ENCODE measurements at places on chromosomes 3 and 15. TPM values are rescaled to one million over a fixed set of nuclear protein-coding genes. Genes with fewer than 3 reads are reported as not detected.

Gene TNFAIP8L3
- 38.3 TPM for total RNA-seq

Gene FANCD2OS
- not detected for total RNA-seq

Gene ACOX2
- 1.5 TPM for total RNA-seq

Gene GMPPB
- 54.5 TPM for total RNA-seq

Gene CCR3
- not detected for total RNA-seq

Gene KCNMB3
- total RNA-seq: 2.3 TPM

Gene CCDC66
- 20.7 TPM for total RNA-seq

Gene PPM1L
- total RNA-seq: 2.3 TPM

Gene GABRR3
- total RNA-seq: not detected

Gene SPINT1
- 4.2 TPM for total RNA-seq

Gene PTX3
- 172 TPM for total RNA-seq

Gene ITGA11
- total RNA-seq: 0.18 TPM

Gene SMCO1
- not detected for total RNA-seq
